Activated CD8-positive, alpha-beta memory T cell treated with anti-CD3 and anti-CD28 coated beads for 36 hours (primary cell): ENCODE measurements at places on chromosomes 3 and 15. TPM values are rescaled to one million over a fixed set of nuclear protein-coding genes. Genes with fewer than 3 reads are reported as not detected.

Gene BSN
- total RNA-seq = 0.30 TPM

Gene STAB1
- total RNA-seq = not detected

Gene CPEB1
- 0.63 TPM for total RNA-seq

Gene IL12A
- total RNA-seq = not detected

Gene AGBL1
- not detected for total RNA-seq

Gene OR5K2
- total RNA-seq = not detected

Gene CCDC174
- total RNA-seq = 12.6 TPM

Gene TM4SF18
- not detected for total RNA-seq

Gene STRC
- total RNA-seq = 0.19 TPM

Gene RASGRF1
- total RNA-seq = 0.02 TPM

Gene DAZL
- 0.08 TPM for total RNA-seq

Gene PEX11A
- 3.1 TPM for total RNA-seq

Gene LMAN1L
- total RNA-seq = not detected

Gene GPR171
- 229 TPM for total RNA-seq

Gene ACSBG1
- not detected for total RNA-seq

Gene GASK1A
- not detected for total RNA-seq

Gene SCAMP2
- total RNA-seq = 71.1 TPM

Gene COL6A5
- not detected for total RNA-seq

Gene CDCP1
- total RNA-seq = 1.7 TPM

Gene GOLGA6A
- total RNA-seq = not detected

Gene BCL2A1
- total RNA-seq = 79.6 TPM

Gene TNFAIP8L3
- total RNA-seq = 1.6 TPM

Gene RBMS3
- 0.48 TPM for total RNA-seq

Gene IL20RB
- total RNA-seq = 0.63 TPM

Gene MUC20
- 1.0 TPM for total RNA-seq

Gene EPM2AIP1
- 11.9 TPM for total RNA-seq

Gene STAC
- not detected for total RNA-seq

Gene LRRC31
- not detected for total RNA-seq

Gene CCR8
- 2.5 TPM for total RNA-seq

Gene SENP7
- 8.6 TPM for total RNA-seq

Gene SAMD7
- total RNA-seq = not detected

Gene EXD1
- not detected for total RNA-seq

Gene NOX5
- total RNA-seq = not detected

Gene CAND2
- 1.0 TPM for total RNA-seq

Gene TRMT10C
- 72.4 TPM for total RNA-seq

Gene SIN3A
- total RNA-seq = 85.9 TPM

Gene ZBTB47
- 1.2 TPM for total RNA-seq

Gene SLC28A1
- not detected for total RNA-seq

Gene GOLGA8K
- 0.15 TPM for total RNA-seq

Gene CRABP1
- not detected for total RNA-seq
